ENCODE measurements at places on chromosomes 13 and 19.

GRCh38 chr13:26718146-26718545 lies 42.4 kb downstream of the GPR12 start:
- DNase-seq = no peak

DNA sequence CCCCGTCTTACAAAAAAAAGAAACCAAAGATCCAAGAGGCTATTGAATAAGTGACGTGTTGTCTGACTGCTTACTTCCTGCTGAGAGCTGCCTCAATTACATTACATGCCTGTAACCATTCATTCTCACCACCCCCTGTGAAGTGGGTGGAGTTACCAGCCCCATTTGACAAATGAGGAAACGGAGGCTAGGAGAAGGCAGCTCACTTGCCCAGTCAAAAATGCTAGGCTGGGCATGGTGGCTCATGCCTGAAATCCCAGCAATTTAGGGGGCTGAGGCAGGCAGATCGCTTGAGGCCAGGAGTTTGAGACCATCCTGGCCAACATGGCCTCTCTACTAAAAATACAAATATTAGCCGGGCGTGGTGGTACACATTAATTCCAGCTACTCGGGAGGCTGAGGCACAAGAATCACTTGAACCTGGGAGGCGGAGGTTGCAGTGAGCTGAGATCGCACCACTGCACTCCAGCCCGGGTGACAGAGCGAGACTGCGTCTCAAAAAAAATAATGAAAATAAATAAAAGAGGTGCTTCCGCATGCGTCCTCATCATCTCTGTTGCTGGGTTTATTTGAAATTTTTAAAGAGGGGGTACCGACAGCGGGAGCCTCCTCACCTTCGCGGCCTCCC lies 499 bp downstream of the LSM7 start:
- no peak for DNase-seq

- DNase-seq = no peak
These were observed 38.9 kb downstream of the TEX29 start for GRCh38 chr13:111359237-111359915.

- no peak for DNase-seq
These were observed 9.8 kb downstream of the SHISA7 start for GRCh38 chr19:55433292-55433691.

DNA sequence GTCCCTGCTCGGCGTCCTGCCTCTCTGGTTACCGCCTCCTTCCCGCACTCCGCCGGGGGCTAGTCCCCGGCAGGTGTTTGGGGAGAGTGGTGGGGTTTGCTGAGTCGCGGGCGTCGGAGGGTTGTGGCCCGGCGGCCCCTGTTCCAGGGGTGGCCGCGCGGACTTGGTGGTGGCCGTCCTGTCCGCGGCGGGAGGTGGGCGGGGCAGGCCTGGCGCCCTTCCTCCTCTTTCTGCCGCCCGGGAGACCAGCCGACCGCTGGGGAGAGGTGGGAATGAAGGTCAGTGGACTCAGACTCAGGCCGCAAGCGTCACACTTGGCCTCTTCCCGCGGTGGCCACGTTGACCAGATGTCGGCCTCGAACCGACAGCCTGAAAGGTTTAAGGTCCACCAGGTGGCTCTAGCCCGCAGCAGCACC lies 61.8 kb downstream of the ZNF723 start:
- no peak for DNase-seq

DNA sequence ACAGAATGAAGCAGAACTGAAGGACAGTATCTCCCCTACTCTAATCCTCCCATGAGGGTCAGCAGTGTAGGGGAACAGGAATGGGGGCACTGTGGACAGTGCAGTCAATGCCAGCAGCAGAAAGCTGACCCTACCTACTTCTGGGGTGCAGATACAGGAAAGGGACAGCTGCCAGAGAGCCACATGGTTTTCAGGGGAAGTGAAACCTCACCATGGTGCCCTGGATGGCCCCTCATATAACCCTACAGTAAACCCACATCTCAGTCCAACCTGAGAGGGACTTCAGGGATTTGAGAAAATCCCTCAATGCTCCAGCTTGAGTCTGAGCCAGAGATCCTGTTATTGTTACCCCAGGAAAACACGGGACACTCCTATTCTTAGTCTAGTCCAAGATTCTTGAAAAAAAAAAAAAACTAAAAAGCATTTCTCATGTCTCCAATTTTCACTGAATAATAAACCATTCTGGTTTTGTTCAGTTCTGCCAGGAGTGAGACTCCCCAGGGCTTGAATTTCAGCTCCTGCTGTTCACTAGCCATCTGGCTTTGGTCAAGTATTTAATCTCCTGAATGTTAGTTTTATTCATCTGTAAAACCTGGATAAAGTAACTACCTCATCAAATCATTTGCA lies 511.6 kb upstream of the ARGLU1 start:
- no peak for DNase-seq

- peak; percentile 3 for DNase-seq
These were observed 599 bp downstream of the ZIC2 start for GRCh38 chr13:99982036-99982730.

- no peak for DNase-seq
These were observed 80.2 kb downstream of the ZAR1L start for GRCh38 chr13:32234914-32235313.

DNA sequence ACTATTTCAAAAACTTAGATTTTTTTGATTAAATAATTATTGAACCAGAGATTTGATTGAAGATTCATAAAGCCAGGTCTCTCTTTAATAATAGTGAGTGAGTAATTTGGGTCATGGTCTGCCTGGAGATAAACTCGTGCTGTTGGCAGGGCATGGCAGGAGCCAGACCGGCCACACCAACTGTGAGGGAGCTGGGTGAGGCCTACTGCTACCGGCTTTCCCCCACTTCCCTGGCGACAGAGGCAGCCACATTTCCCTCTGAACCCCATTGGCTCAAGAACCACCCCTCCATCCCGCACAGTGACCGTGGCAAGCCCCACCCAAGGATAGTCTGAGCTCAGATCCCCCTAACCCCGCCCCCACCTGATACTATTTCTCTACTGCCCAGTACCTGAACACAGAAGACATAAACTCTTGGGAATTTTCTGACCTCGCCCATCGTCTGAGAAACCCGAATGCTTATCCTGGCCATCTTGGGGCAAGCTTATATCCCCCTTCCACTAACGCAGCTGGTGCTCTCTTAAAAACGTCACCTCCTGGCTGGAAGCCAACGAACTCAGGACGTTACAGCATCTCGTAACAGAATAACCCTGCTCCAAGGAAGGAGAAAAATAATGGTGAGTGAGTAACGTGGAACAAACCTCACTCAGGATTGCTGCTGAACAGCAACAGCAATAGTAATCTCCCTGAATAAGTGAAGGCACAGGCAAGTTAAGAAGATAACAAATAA lies 627.6 kb upstream of the PCDH9 start:
- no peak for DNase-seq

GRCh38 chr13:74784959-74785358 lies 650.8 kb upstream of the KLF12 start:
- DNase-seq = no peak

- no peak for DNase-seq
These were observed 47.4 kb downstream of the FLT3 start for GRCh38 chr13:28052945-28053344.

GRCh38 chr13:85313761-85314503 lies 485.3 kb downstream of the SLITRK6 start:
- no peak for DNase-seq

DNA sequence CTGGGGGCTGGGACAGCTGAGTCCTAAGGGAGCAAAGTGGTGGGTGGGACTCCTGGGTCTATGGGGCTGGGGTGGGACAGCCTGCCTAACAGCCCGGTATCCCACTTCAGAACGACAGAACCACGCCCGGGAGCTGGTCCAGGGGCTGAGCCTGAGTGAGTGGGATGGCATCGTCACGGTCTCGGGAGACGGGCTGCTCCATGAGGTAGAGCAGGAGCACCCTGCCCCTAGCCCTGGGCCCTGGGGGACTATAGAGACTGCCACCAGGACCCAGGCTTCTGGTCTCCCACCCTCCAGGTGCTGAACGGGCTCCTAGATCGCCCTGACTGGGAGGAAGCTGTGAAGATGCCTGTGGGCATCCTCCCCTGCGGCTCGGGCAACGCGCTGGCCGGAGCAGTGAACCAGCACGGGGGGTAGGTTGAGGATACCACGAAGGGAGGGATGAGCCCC lies 8.6 kb downstream of the SPHK2 start:
- no peak for DNase-seq

DNA sequence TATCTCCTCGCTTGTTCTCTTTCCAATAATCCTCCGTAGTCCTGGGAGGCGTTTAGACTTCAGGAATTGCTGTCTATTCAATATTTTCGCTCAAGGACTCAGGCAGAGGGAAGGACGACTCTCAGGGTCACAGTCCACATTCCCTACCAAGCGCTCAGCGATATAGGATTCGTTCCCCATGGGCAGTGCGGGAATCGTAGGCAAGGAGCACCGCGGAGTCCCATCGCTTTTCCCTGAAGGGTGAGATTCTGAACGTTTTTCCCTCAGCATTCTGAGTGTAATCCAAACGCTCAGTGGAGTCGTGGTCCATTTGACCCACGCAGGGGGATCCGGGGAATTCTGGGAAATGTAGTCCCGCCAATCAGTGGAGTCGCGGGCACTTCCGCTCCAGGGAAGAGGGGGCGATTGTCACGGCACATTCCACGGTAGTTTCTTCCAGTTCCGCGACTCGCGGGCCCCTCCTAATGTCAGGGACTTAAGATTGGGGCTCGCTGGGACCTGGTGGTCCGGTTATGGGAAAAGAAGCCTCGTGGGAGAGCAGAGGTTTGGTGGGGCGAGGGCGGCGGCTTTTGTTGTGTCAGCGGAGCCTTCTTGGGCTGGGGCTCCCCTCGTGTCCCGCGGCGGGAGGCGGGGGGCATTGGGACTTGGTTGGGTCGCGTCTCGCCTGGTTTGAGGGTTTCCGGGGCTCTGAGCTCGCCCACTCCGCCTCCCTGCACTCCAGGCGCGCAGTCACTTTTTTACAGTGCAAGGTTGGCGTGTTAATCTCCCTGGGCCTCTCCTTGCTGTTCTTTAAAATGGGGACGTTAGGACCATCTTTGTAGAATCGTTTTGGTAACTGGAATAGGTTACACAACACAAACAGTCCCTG lies at the start of gene ZNF234:
Gene ZNF234 (plus strand): TSS at position 364 of the 868 bp plus-strand sequence. CDS start 3,079 bp downstream, outside the sequence.
- peak; percentile 31 for DNase-seq

DNA sequence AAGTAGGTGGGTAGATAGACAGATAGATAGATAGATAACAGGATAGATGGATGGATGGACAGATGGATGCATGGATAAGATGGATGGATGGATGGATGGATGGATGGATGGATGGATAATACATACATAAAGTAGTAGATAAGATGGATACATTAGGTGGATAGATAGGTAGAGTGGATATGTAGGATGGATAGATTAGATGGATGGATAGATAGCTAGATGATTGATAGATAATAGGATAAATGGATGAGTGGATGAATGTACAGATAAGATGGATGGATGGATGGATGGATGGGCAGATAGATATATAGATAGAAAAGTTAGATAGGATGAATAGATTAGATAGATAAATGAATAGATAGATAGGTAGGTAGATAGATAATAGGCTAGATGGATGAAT lies 2.1 kb downstream of the CYP4F3 start:
- no peak for DNase-seq

DNA sequence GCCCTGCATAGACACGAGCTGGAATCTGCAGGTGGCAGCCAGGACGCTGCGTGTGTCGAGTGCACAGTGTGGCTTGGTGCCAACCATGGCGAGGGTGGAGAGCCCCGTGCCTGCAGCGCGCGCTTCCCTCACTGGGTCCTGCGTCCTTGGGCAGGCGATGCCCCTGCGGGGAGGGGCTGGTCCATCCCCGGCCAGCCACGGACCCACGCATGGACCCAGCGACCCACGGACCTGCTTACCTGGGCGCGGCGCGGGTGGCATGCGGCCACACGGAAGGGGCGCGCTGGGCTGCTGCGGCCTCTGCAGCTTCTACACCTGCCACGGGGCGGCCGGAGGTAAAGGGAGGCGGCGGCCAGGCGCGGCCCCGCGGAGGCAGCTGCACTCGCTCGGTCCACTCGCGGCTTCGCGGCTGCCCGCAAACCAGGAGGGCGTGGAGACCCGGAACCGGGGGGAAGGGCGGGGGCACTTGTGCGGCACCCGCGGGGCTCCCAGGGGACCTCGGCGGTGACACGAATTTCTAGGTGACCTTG lies 569 bp upstream of the MCF2L start:
- DNase-seq = peak; percentile 24

DNA sequence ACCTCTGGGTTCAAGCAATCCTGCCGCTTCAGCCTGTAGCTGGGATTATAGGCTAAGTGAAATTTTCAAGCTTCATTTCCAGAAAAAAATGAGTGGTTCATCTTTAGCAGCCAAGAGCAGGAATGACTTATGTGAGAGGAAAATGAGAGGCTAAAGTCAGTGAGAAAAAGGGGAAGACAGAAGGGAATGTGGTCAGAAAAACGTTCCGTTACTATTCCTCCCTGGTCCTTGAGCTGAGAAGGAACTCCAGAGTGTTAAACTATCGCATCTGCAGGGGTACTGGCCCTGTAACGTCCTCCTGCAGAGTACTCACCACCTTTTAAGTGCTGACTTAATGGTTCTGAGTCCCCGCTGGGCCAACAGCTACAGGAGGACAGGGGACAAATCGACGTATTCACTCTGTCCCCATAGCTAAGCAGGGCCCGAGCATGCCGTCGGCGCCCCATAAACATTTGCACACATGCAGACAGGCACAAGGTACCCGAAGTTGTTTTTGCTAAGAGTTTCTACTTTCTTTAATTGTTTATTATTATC lies 88.1 kb downstream of the FLT1 start:
- DNase-seq = no peak

GRCh38 chr19:46759817-46760333 lies 13.6 kb upstream of the STRN4 start:
- no peak for DNase-seq

DNA sequence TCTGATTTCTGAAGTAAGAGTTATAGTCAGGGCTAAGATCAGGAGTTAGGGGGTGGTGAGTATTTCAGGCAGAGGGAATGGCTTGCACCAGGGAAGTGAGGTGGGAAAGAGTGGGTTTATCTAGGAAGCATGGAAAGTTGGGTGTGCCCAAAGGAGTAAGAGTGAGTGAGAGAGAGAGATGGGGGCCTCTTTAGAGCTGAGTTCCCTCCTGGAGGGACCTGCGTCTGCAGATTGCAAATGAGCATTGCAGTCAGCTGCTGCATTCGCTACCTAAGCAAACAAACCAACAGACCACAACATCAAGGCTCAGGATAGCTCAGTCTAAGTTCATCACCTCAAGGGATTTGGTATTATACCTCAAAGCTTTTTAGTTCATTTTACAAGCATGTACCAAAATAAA lies 405.8 kb downstream of the FGF9 start:
- no peak for DNase-seq

DNA sequence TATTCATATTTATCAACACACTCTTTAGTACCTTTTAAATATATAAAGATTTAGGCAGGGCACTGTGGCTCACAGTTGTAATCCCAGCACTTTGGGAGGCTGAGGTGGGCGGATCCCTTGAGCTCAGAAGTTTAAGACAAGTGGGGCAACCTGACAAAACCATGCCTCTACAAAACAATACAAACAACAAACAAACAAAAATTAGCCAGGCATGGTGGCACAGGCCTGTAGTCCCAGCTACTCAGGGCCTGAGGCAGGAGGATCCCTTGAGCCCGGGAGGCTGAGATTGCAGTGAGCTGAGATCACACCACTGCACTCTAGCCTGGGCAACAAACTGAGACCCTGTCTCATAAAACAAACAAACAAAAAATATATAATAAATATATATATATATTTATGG lies 1748.3 kb upstream of the PCDH20 start:
- DNase-seq = no peak

GRCh38 chr19:45423033-45423588 lies 606 bp downstream of the ERCC1 start:
- DNase-seq = no peak

GRCh38 chr13:44768775-44769581 lies 192.8 kb upstream of the TSC22D1 start:
- DNase-seq = no peak
